Cortex of kidney (tissue), 1 donor: ENCODE measurements at places on chromosomes 4 and X.

GRCh38 chr4:11132478-11132877, 296.2 kb downstream of the HS3ST1 start:
- DNase-seq = no peak

DNA sequence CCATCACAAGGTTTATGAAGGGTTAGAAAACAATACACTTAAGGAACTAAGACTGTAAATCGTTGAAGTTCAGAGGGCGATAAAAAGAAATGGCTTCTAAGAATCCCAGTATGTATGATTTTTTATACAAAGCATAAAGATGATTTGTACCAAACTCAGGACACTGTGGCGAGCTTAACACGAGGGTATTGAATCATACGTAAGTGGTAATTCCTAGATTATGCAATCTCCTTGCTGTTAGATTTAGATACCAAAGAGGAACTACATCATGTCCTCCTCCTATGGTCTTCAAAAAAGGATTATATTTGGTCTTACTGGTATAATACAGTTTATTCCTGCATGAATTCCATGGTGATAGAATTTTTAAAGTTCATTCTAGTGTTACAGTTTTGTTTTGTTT, 23.9 kb downstream of the NFKB1 start:
- no peak for DNase-seq

- no peak for DNase-seq
Measured at GRCh38 chr4:108328383-108328732, 159.6 kb upstream of the LEF1 start.

DNA sequence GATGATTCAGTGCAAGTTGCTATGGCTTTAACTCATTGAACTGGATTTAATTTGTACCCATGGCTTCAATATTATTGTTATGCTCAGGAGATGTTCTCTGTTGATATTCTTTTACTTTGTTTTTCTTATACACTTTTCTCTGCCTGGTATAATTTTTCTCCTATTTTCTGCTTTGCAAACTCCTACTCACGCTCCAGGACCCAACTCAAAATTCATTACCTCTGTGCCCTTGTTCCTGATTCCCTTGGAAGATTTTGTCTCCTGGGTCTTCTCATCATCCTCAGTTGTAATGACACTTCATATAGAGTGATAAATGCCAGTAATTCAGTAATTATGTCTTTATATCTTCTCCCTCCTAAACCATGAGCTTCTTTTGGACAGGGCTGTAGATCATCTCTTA, 259.9 kb upstream of the JADE1 start:
- no peak for DNase-seq

- DNase-seq = no peak
Measured at GRCh38 chrX:24851289-24851688, 157.6 kb downstream of the POLA1 start.

DNA sequence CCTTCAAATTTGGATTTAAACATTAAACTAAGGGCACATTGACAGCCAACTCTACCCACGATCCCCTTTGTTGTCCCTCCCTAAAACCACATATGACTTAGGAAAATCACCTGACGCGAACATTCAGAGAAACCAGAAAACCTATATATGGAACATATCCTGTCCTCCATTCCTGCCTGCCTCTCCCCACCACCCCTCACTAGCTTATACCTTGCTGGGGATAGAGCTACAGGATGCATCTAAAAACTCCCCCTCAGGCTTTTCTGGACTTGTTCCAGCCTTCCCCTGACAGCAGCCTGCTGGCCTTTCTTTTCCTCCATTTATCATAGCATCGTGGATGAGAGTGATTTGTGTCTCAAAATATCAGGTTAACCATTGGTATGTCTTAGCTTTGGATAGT, 8.8 kb downstream of the STK26 start:
- no peak for DNase-seq

DNA sequence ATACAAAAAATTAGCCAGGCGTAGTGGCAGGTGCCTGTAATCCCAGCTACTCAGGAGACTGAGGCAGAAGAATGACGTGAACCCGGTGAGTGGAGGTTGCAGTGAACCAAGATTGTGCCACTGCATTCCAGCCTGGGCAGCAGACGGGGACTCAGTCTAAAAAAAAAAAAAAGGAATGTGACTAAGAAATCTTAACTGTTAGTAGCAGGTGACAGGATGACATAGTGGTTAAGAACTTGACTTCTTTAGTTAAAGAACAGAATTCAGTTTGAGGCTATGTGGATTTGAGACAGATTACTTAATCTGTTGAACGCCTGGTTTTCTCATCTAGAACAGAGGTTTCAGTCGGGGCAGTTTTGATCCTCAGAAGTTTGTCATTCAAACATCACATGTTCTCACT, 3.2 kb downstream of the TRMT44 start:
- DNase-seq = no peak

DNA sequence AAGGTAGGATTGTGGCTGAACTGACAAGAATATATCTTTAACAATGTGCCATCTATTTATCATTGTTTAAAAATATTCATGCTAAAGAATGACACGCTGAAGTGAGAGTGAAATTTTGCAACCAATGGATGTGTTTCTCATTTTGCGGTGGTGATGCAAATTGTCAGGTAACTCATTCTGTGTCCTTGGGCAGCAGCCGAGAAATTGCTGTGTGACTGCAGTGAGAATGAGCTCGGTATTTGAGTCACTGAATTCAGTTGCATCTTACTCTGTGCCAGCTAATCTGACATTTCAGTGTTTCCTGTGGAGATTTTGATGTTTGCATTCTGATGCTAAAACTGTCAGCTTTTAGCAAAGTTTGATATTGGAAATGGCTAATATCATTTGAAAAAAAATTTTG, 28.1 kb downstream of the MCUB start:
- no peak for DNase-seq

- DNase-seq = no peak
Measured at GRCh38 chrX:24482823-24483415, 17.8 kb downstream of the PDK3 start.

DNA sequence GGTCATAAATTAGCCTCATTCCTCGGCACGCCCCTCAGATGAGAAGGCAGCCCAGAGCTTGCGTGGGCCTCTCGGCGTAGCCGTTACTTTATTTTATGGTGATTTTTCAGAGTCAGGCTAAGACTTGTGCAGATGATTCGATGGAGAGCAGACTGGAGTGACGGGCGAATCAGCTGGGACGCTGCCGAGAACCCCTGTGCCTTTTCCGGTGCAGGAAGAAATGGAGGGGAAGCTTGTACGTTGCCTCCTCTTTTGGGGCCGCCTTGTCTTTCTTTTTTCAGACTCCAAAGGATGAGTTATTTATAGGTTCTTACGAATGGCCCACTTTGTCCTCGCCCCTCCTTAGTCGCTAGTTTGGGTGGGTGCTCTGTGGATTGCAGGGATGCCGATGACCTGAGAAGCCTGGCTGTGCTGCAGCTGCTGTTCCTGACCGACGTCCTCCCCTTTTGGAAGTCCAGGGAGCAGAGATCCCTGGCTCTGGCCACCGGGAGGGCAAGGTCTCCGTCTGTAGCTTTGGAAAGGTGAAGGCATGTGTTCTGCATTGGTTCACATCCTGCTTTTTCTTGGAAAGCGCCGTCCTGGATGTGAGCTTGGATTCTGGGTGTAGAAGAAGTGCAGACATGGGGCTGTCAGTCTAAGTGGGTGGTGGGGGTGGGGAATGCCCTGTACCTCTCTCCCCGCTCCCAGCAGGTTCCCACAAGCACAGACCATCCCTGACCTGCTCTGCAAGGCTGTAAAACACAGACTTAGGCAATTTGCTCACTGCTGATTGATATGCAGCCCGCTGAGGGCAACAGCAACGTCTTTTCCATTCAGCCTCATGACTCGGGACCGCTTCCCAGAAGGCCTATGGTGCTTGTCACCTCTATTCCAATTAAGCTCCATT, 9.3 kb downstream of the SORCS2 start:
- DNase-seq = no peak

DNA sequence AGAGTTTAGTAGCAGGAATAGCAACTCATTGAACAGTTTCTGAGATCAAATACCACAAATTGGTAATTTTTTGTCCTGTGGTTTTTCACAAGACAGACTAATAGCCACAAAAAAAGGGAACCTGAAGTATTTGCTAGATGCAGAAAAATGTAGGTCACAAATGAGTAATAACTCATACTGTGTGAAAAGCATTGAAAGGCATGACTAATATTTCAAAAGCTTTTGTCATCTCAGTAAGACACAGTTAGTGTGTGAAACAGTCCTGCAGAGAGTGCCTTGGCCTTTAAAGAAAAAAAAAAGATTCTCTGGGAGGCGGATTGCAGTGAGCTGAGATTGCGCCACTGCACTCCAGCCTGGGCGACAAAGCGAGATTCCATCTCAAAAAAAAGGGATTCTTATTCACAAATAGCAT, 31.4 kb upstream of the SLC25A31 start:
- no peak for DNase-seq

- no peak for DNase-seq
Measured at GRCh38 chrX:134453631-134454030, 6.3 kb upstream of the HPRT1 start.

- DNase-seq = no peak
Measured at GRCh38 chr4:183999435-183999834, 94.3 kb downstream of the STOX2 start.

DNA sequence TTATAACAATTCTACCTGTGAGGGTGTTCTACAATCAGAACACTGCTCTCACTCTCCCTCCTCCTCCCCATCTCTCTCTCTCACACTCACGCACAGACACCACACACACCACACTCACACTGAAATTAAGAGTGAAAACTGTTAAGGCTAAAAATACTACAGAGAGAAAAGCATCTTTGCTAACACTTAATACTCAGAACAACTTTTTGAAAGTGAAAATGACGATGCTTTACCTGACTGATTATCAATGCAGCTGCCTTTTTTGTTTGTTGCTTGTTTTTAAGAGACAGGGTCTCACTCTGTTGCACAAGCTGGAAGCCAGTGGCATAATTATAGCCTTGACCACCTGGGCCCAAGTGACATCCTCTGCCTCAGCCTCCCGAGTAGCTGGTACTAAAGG, 222.4 kb downstream of the APBB2 start:
- DNase-seq = no peak

DNA sequence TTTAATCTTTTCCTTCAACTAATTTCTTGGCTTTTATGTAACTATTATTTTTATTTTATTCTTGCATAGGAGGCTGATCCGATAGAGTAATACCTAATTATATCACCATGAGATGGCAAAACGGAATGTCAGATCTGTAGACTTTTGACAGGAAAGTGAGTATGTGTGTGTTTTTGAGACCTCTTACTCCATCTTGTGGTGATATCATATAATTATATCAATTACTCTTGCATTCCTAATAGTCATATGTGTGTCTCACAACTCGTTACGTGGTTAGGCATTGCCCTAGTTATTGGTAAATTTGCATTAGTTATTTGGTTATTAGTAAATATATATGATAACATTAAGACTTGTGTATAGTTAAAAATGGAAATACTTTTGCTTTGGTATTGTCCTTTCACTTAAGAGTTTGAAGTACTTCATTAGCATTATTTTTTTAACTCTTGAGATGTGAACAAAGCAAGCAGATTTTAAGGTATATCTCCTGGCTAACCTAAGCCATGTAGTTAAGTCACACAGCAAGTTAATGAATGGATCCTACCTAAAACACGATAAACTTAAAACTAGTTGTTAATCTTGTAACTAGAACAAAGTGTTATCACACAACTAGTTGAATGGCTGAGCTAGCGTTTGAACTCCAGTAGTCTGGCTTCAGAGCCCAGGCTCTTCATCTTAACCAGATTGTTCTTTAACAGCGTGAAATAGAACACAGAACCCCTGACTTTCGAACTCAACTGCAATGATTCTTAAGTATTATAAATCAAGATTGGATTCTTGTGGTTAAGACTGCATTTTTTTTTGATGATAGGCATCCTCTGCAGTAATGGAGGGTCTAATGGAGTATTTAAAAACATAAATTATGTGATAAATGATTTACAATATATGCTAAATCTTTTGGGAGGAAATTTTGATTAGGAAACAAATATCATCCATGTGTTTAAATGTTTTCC, 67.1 kb downstream of the PGRMC2 start:
- no peak for DNase-seq

DNA sequence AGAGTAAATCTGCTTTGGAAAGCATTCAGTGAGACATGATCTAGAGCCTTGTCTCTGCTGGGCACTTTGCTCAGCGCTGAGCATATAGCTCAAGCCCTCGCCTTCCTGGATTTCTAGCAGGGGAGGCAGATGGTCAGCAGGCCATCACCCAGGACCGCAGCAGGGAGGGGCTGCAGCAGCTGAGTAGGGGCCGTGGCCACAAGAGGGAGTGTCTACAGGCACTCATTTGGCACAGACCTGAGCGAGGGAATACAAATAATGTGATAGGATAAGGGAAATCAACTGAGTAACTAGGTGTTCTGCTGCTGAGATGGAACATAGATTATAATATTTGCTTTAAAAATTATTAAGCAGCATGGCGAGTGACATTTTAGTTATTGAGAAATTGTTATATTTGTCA, 30.2 kb downstream of the OFD1 start:
- DNase-seq = no peak

- DNase-seq = no peak
Measured at GRCh38 chr4:139858436-139859205, 193.0 kb downstream of the MGST2 start.

DNA sequence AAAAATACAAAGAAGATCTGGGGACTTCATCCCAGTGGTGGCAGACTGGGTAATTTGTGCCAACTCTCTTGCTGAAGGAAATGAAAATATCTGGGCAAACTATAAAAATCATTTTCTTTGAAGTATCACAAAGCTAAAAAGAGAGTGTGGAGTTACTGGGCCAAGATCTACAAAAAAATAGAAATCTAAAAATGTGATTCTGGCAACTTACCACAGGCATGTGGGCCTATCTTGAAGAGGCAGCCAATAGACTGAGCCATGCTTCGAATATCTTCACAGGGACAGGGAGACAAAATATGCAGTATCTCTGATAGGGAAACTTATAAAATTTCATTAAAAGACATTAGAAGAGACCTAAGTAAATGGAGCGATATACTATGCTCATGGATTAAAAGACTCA, 168.8 kb downstream of the RCHY1 start:
- no peak for DNase-seq
